ENCODE measurements at places on chromosomes 1 and 21.

DNA sequence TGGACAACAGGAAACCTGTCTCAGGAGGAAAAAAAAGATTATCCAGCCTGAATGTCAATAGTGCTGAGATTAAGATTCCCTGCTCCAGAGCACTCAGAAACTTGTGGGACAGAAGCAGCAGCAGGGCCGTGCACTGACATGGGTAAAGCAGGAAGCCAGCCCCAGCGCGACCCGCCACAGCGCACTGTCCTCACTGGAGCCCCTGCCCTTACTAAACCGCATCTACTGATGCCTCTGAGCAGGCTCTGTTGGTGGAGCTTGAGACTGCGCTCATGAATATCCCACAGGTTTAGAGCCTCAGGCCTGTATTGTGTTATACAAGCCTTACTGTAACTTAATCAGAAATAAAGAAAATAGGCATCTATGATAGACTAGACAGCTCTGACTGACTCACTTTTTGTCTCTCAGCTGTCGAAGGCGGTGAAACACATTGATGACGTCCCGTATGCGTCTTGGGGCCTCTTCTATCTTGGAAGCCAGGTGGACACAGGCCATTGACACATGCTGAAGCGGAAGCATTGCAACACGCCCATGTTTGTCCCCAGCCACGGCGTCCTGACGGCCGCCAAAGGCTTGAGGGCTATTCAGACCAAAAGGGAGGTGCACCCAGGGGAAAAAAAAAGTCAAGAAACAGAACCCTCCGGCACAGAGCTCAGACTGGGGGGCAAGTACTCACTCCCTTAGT lies 1.2 kb downstream of the CCNL2 start:
- DNase-seq: no peak

DNA sequence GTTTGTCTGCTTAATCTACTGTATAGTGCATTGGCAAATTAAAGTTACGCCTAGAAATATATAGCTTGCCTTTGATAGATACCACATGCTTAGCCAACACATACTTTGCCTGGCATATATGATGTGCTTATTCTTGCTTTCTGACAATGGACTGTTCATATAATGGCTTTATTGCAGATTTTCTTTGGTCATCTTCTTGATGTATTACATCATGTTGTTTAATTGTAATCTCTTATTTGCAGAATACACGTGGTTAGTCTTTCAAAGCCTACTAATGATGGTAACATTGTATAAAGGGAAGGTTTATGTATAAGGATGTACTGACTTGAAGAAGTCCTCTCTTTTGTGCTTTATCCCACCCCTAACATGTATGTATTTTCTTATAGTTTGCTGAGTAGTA lies 201.5 kb downstream of the PDE4B start:
- DNase-seq: no peak

- no peak for DNase-seq
Observed at GRCh38 chr1:224617410-224618355, 1.6 kb downstream of the CNIH3 start.

DNA sequence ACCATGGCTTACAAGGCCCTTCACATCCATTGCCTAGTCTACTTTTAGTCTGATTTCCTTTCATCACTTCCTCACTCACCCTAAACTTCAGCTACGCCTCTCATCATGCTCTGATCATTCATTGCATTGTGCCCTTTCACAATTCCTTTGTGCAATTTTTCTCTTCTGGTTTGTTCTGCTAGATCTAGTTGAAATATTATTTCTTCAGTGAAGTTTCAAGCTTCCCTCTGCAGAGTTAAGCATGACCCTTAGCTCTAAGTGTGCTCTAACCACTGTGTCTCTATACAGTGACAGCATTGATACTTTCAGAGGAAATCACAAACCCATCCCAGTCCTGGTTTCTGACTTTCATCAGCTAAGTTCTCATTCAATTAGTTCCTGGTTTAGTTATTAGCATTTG lies 166.1 kb downstream of the PLA2G4A start:
- no peak for DNase-seq

GRCh38 chr1:91856996-91857395 lies 29.0 kb downstream of the TGFBR3 start:
- no peak for DNase-seq

Data from G401 (cell line).